ENCODE measurements at places on chromosomes 3 and 15. TPM values are rescaled to one million over a fixed set of nuclear protein-coding genes. Genes with fewer than 3 reads are reported as not detected.

Gene SPESP1
- total RNA-seq = 1.8 TPM

Gene FANCD2OS
- total RNA-seq = not detected

Gene GABRA5
- total RNA-seq = not detected

Gene EPHB3
- total RNA-seq = 8.1 TPM

Gene GOLGA8T
- 0.29 TPM for total RNA-seq

Gene ALCAM
- 170 TPM for total RNA-seq

Gene MCF2L2
- total RNA-seq = 0.41 TPM

Gene DUOXA2
- not detected for total RNA-seq

Gene SI
- total RNA-seq = not detected

Gene NT5DC2
- 81.8 TPM for total RNA-seq

Gene PPP1R14D
- 0.47 TPM for total RNA-seq

Gene TTLL13
- not detected for total RNA-seq

Gene P2RY1
- total RNA-seq = 7.6 TPM

Gene XCR1
- total RNA-seq = 2.0 TPM

Gene SYNPR
- not detected for total RNA-seq

Gene ZCWPW2
- 0.84 TPM for total RNA-seq

Gene NCK1
- 51.7 TPM for total RNA-seq

Gene LTF
- total RNA-seq = 2.3 TPM

Gene NR1I2
- 0.26 TPM for total RNA-seq

Gene GABRR3
- not detected for total RNA-seq
